ENCODE measurements at places on chromosomes 7 and 10. TPM values are rescaled to one million over a fixed set of nuclear protein-coding genes. Genes with fewer than 3 reads are reported as not detected.

DNA sequence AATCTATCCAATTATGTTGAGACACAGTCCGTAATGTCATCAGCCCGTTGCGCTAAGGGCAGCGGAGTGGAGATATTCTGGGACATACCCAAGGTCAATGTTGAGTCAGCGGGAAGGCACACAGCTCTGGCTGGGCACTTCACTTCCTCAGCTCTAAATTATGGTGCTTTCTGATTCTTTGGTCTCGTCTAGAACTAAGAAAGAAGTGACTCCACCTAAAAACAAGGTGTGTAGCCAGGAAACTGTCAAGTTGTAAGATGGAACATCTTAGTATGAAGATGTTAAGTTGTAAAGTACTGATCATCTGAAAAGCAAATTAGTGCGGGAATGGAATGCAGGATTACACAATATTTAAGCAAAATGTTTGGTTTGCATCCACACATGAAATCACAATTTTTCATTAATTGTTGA lies 43.1 kb downstream of the BAIAP2L1 start:
- H3K27me3 ChIP-seq = no peaks in the 10 kb centered on the region
- peaks cover 15% of the 10 kb centered on the region for H3K4me1 ChIP-seq
- no peak overlapping the region for H3K4me3 ChIP-seq
- H3K36me3 ChIP-seq = no peaks in the 10 kb centered on the region

DNA sequence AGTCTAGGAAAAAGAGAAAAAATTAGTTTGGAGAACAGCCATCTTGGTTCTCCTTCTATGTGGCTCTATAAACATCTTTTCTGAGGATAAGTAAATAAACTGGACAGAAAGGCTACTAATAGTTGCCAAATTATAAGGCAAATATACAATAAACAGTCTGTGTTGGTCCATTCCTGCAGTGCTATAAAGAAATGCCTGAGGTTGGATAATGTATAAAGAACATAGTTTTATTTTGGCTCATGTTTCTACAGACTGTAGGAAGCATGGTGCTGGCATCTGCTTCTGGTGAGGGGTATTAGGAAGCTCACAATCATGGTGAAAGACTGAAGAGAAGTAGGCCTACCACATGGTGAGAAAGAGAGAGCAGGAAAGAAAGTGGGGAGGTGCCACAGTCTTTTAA lies 209.7 kb downstream of the MACC1 start:
- no peaks in the 10 kb centered on the region for H3K36me3 ChIP-seq
- DNase-seq = no peak
- H3K4me1 ChIP-seq = no peaks in the 10 kb centered on the region
- H3K4me3 ChIP-seq = no peak overlapping the region
- H3K27me3 ChIP-seq = no peaks in the 10 kb centered on the region
- no peak overlapping the region for H3K27ac ChIP-seq

DNA sequence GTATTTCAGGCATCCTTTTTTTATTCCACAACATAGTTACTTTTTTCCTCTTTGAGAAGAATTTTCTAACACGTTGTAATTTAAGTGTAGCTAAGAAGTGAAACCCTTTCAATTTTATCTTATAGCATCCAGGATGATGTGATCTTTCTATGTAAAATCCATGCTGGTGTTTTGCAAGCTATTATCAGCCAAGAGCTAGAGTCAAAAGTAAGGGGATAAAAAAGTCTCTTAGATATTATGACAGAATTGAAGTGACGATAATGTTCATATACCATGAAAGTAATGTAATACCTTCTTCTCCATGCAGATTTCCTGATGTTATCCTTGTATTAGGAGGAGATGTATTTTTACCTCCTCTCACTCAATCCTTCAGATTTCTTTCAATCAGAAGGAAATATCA lies 64.2 kb upstream of the MBL2 start:
- H3K27ac ChIP-seq = no peak overlapping the region
- H3K4me3 ChIP-seq = no peak overlapping the region
- no peaks in the 10 kb centered on the region for H3K36me3 ChIP-seq

Gene OR9A2
- total RNA-seq = 1.2 TPM
